ENCODE measurements at places on chromosomes 6 and 20.

GRCh38 chr20:52035977-52036376, 155.6 kb downstream of the ZFP64 start:
- DNase-seq, result no peak

- no peak for DNase-seq
These were observed 1.1 kb downstream of the CD164 start for GRCh38 chr6:109381061-109381746.

DNA sequence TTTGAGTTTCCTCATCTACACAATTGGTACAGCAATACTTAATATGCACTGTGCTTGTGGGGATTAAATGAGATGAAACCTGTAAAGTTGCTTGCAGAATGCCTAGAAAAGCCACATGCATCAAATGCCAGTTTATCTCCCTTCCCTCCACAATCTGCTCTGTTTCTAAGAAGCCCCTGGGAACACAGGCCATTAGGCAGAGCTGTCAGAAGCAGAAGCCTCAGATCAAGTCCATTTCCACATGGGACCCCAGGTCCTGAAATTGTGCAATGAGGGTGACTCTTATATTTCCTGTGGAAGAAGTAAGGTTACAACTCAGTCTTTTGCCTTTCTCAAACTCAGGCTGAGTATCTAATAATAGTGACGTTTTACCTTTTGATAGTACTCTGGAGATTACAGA, 737.4 kb downstream of the KIF16B start:
- no peak for DNase-seq

- peak; percentile 77 for DNase-seq
These were observed 84.0 kb downstream of the RAMACL start for GRCh38 chr6:166502453-166502852.

DNA sequence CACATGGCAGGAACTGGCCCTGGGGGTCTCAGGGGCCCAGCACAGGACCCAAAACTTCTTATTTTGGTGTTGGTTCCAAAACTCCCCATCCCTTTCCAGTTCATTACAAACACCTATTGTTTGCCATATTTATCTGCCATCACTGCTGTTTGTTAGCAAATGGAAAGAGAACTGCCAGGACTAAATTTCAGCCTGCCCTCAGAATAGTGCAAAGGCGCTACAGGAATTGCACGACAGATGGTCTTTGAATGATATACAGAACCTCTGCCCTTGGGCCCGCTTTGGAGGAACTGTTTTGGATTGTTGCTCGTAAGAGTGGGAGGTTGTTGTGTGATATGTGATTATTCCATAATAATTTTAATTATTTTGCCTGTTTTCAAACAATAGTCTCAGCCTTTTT, 199.0 kb upstream of the FBXL4 start:
- DNase-seq, result no peak

GRCh38 chr6:158765499-158766068, 53.6 kb downstream of the EZR start:
- no peak for DNase-seq

GRCh38 chr6:128379577-128379976, 140.8 kb downstream of the PTPRK start:
- DNase-seq, result no peak

- no peak for DNase-seq
These were observed 329 bp upstream of the ZKSCAN3 start for GRCh38 chr6:28349344-28349891.

GRCh38 chr6:43817192-43817591, 47.2 kb downstream of the VEGFA start:
- DNase-seq, result no peak

All from ovary (tissue), 10 donors.